ENCODE measurements at places on chromosomes 3 and 15.
A peak's percentile ranks its signal among the peaks of the same experiment; 100 is the strongest.

DNA sequence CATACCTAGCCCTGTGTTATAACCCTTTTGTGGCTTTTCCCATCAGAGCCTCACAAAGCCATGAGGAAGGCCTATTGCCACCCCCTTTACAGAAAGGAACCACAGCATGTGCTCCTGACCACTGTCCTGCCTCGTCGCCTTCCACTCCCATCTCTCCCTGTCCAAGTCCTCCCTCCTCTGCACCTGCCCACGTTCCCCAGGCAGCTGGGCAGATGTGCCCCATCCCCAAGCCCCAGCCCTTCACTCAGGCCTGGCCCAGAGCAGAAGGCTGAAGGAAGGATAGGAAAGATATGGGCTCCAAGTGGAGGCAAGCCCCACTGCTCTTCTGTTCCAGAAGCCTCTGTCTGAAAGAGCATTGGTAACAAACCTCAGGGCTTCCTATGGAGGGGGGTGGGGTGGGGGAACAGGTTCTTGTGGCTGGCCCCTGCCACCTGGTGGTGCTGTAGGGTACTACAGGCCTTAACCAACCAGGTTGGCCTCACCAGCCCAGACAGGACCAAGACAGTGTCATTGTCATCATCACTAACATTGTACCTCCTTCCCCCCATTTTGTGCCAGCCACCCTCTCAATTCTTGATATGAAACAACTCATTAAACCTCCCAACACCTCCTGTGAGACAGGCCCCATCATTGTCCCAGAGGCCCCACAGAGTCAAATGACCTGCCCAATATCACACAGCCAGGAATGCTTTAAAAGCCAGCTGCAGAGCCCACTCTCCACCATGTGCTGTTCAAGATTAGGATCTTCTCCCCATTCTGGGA, 10.0 kb downstream of the POC1A start:
- peak; percentile 89 for DNase-seq

- no peak for DNase-seq
Observed at GRCh38 chr3:135688003-135688402, 277.5 kb upstream of the PPP2R3A start.

- no peak for DNase-seq
Observed at GRCh38 chr3:184574515-184575417, 13.2 kb downstream of the EPHB3 start.

GRCh38 chr3:150306906-150307305, 101.2 kb upstream of the TSC22D2 start:
- no peak for DNase-seq

DNA sequence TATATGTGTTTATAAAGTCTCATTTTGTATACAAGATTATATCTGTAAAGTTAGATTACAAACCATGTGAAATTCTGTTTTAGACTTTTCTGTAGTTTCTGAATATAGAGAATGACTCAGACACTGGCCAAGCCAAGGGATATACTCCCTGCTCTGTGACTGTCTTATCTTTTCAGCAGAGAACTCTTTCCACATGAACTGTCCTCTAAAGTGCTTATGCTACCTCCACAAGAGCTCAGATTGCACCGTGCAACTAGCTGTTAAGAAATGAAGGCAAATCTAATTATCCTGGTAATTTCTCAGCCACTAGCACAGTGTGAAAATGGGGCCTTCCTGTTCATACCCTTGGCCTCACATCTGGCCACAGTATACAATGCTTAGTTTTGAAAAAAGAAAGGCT, 44.3 kb upstream of the CPNE4 start:
- DNase-seq = no peak

- DNase-seq = no peak
Observed at GRCh38 chr3:106438887-106439286, 570.1 kb upstream of the CBLB start.

DNA sequence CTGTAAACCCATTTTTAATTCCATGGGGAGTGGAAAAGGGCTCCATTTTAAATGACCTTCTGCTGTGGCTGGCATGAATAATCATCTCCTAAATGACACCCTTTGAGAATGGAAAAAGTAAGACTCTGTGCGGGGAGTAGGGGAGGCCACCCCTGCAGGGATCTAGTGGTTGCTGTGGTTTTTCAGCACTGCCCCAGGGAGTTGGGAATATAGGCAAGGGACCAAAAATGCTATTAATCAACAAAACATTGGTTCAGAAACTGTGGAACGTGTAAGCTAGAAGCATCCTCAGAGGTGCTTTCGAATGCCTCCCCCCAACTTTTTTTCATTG, 30.1 kb upstream of the ADAMTS7 start:
- no peak for DNase-seq

DNA sequence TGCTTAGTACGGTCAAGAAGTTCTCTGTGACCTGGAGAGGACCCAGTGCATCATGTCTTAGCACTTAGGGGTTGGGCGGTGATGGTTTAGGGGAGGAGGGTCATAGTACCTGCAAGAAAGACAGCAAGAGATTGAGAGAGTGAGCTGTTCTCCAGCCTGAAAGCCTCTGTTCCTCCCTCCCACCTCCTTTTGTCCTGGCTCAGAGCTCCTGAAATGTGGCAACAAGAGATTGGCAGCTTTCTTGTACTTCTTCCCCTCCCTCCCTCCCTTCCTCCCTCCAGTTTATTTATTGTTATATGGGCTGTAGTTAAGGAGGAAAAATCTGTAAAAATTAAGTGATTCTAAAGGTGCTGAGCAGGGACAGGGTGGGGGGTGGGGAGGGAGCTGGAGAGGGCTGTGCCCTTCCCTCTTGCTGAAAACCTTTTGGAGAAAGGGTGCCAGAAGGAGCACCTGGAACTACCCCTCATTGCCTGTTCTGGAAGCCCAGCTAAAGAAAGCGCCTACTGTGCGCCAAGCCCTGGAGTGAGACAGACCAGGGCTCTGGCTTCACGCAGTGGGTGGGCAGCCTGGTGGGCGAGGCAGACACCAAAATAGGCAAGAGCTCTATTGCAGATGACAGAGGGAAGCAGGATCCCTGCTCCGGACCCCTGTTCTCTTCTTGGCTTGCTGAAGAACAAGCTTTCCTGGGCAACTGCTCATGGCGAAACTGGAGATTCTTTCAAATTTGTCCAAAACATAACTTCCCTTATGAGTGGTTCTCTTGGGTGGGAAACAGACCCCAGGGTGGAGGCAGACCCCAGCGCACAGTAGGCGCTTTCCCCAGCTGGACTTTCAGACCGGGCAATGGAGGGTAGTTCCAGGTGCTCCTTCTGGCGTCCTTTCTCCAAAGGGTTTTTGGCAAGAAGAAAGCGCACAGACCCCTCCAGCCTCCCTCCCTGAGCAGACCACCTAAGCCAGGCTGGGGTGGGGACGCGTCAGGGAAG, 35.6 kb downstream of the LINGO1 start:
- DNase-seq = no peak

GRCh38 chr3:25035526-25035925, 392.5 kb upstream of the RARB start:
- no peak for DNase-seq
